ENCODE measurements at places on chromosomes 5 and 9. TPM values are rescaled to one million over a fixed set of nuclear protein-coding genes. Genes with fewer than 3 reads are reported as not detected.

Gene SLC9A3
- 0.98 TPM for total RNA-seq

Gene CCDC192
- total RNA-seq = not detected

Gene SEMA6A
- total RNA-seq = 0.20 TPM

Gene OR1J2
- 0.20 TPM for total RNA-seq

Gene FOXE1
- total RNA-seq = not detected

Gene MAMDC2
- total RNA-seq = 1.8 TPM

Gene CDC37L1
- total RNA-seq = 17.3 TPM

Gene MEIKIN
- not detected for total RNA-seq
